Kidney glomerular epithelial cell (primary cell): ENCODE measurements at places on chromosomes 7 and 10.

DNA sequence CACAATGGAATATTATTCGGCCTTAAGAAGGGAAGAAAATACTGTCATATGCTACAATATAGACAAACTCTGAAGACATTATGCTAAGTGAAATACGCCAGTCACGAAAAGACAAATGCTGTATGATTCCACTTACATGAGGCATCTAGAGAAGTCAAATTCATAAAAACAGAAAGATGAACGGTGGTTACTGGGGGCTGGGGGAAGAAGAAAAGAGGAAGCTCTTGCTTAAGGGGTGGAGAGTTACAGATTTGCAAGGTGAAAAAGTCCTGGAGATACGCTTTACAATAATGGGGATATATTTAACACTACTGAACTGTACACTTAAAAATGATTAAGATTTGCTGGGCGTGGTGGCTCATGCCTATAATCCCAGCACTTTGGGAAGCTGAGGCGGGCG is 49.0 kb downstream of the PSMC2 start:
- DNase-seq: no peak

DNA sequence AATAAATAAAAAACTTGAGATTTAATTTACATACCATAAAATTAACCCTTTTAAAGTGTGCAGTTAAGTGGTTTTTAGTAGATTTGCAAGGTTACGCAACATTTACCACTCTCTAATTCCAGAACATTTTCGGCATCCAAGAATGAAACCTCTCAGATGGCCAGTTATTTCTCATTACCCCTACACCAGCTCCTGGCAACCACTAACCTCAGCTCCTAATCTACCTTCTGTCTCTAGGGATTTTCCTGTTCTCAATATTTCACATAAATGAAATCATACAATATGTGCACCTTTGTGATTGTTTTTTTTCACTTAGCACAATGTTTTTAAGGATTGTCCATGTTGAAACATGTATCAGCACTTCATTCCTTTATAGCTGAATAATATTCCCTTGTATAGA is 45.1 kb downstream of the INPP5F start:
- no peak for DNase-seq

GRCh38 chr7:149196151-149196704 is 882 bp downstream of the ZNF282 start:
- no peak for DNase-seq

DNA sequence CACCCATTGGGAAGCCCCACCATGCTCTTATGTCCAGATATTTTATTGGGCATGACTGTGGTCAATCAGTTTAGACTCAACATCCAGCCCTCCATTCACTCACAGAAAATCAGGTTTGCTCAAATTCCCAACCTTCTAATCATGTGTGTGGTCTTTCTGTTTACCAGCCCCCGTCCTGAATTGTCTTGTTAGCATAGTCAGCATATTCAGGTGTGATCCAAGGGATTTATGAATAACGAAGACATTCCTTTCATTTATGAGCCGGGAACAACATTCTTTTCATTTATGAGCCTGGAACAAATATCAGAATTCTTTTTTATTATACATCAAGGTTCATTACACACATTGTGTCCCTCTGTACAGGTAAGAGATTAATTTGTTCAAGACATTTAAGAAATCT is 376.3 kb upstream of the POM121L12 start:
- DNase-seq: no peak

- DNase-seq: no peak
Measured at GRCh38 chr7:47536661-47537611, 45.0 kb downstream of the TNS3 start.

DNA sequence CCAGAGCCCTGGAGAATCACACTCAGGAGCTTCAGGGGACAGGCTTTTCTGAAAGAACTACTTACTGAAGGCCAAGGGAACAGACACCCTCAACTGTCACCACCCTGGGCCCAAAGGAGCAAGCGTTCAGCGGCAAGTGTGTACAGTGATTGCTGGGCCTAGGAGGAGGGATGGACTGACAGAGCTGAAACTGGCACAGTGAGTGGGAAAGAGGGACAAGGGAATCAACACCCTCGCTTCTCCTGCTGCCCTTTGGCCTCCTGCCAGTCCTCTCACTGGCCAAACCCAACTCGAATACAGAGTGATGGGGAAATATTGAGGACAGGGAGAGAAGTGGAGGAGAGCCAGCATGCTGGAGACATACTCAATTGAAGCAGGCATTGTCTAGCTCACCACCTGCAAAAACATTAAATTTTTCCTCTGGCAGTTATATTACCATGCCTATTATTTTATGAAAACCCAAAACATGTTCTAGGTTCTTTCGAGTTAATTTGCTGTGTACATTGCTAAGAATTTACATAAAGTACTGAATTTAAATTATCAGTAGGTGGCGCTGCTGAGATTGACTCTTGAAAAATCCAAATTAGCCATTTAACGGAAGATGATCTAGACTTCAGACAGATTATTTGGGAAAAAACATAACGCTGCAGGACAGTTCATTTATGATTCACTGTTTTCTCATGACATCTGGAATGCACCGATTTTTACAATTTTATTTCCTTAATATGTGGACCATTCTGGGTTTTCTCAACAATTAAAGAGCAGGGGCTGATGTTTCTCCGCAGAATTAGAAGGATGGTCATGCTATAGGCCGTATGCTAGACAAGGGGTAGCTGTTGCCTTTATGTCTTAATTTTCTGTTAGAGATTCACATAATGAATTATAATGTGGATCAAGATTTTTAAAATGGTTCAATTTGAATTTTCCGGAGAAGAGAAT is 14.7 kb upstream of the TMEM236 start:
- peak; percentile 24 for DNase-seq

GRCh38 chr10:36441557-36441956 is 683.8 kb upstream of the ANKRD30A start:
- DNase-seq: peak; percentile 56

GRCh38 chr10:87866412-87866974 is 3.1 kb downstream of the PTEN start:
- DNase-seq: peak; percentile 18

DNA sequence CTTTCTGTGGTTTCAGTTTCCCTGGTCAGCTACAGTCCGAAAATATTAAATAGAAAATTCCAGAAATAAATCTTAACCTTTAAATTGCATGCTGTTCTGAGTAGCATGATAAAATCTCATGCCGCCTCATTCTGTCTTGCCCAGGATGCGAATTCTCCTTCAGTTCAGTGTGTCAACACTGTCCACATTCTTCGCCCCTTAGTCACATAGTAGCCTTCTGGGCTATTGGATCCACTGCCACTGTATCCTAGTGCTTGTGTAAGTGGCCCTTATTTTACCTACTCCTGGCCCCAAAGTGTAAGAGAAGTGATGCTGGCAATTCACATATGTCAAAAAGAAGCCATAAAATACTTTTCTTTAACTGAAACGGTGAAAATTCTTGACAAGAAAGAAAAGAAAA is 129.6 kb downstream of the ZWINT start:
- DNase-seq: no peak

DNA sequence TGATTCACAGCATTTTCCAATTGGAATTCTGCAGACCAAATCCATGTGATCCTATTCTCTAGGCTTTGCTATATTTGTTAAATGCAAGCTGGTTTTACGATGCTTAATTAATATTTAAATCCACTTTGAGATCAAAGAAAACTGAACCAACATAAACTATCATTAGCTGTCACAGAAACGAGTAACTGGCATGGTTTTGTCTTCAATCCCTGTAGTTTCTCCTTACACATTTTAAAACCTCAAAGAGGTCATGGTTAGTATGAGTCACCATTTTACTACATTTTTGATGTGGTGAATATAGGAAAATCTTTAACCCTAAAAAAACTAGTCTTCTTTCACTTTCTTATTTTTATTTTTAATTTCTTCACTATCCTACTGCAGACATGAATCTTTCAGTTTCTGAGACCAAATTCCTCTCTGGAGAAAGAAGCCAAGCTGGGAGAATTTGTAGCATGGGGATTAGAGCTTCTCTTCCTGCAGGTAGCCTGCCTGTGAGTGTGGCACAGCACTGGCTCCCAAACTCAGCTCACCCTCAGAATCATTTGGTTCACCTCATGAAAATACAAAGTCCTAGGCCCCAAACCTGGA is 8.7 kb upstream of the LIPM start:
- no peak for DNase-seq

DNA sequence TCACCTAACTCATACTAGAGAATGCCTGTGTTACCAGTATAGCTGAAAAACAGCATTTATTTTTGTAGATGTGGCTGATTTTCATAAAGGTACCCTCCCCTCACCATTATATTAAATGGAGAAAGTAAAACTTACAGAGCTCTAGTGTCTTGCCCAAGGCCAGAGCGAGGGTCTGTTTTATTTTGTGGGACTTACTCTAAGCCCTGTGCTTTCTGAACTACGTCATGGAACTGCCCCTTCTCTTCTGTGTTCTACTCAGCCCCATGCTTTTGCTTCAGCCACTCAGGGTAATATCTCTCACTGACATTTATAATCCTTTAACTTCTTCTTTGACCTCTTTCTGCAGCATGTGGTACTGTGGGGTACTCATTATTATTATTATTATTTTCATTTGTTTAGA is 10.3 kb upstream of the ZNF786 start:
- DNase-seq: no peak
